Endodermal cell (in vitro differentiated cells): ENCODE measurements at places on chromosomes 1 and 21.
A peak's percentile ranks its signal among the peaks of the same experiment; 100 is the strongest.

GRCh38 chr1:156489935-156490293 lies 10.7 kb downstream of the MEF2D start:
- no peak for DNase-seq

- DNase-seq = no peak
Measured at GRCh38 chr1:1670866-1671265, 12.1 kb upstream of the CDK11B start.

DNA sequence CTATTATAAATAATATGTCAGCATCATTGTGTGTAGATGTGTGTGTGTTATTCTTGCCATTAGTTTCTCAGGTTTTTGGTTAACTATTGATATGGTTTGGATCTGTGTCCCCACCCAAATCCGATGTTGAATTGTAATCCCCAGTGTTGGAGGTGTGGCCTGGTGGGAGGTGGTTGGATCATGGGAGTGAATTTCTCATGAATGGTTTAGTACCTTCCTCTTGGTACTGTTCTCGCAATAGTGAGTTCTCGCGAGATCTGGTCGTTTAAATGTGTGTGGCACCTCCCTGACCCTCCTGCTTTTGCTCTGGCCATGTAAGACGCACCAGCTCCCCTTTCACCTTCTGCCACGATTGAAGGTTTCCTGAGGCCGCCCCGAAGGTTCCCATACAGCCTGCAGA lies 9.6 kb upstream of the POFUT2 start:
- peak; percentile 26 for DNase-seq

GRCh38 chr1:116886291-116886878 lies 23.3 kb upstream of the PTGFRN start:
- DNase-seq = no peak

DNA sequence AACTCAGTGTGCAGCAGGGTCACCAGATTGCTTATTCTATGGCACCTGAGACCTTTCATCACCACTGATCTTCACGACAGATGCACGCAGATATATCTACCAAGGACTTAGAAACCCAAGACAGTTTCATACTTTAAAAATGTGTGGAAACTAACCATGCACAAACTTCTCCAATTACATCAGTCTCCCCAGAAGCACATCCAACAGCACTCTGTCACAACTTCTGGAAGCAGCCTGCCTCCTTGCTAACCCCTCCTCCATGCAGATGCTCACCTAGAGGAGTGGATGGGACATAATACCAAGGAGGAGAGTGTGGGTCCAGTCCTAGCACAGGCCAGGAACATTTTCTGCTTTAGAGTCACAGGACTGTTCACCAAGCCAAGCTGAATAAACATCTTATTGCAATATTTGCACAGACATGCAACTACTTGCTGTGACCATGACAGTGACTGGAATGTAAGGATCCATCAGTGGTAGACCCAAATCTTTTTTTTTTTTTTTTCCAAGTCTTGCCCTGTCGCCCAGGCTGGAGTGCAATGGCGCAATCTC lies 69.4 kb downstream of the HIVEP3 start:
- no peak for DNase-seq

DNA sequence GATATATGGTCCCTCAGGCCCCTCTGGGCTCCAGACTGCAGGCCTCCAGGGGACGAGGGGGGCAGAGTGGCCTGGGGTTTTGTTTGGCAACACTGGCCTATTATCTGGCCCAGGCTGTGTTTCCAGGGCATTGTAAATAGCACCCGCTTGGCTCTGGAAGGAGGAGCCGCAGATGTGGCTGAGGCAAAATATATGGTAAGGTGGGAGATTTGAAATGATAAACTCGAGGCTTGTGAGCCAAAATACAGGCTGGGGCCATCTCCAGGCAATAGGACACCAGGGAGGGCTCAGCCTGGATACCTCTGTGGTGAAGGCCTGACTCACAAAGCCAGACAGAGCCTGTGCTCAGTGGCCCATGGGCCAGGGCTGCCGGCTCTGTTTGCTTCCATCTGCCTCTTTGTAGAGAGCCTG lies 14.0 kb downstream of the NAV1 start:
- DNase-seq = peak; percentile 46

DNA sequence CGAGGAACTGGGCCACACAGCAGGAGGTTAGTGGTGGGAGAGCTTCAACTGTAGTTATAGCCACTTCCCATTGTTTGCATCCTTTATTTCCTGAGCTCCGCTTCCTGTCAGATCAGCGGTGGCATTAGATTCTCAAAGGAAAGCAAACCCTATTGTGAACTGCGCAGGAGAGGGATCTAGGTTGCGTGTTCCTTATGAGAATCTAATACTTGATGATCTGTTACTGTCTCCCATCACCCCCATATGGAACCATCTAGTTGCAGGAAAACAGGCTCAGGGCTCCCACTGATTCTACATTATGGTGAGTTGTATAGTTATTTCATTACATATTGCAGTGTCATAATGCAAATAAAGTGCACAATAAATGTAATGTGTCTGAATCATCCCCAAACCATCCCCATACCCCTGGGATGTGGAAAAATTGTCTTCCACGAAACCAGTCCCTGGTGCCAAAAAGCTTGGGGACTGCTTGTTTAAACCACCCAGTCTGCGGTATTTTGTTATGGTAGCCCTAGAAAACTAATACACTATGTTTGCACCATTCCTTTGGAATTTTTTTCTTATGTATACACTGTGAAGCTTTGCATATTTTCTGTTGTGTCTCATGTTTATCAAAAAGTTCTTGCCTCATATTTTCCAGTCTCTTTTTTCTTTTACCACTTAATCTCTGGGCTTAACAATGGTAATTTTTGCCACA lies 136.6 kb upstream of the IVNS1ABP start:
- no peak for DNase-seq

DNA sequence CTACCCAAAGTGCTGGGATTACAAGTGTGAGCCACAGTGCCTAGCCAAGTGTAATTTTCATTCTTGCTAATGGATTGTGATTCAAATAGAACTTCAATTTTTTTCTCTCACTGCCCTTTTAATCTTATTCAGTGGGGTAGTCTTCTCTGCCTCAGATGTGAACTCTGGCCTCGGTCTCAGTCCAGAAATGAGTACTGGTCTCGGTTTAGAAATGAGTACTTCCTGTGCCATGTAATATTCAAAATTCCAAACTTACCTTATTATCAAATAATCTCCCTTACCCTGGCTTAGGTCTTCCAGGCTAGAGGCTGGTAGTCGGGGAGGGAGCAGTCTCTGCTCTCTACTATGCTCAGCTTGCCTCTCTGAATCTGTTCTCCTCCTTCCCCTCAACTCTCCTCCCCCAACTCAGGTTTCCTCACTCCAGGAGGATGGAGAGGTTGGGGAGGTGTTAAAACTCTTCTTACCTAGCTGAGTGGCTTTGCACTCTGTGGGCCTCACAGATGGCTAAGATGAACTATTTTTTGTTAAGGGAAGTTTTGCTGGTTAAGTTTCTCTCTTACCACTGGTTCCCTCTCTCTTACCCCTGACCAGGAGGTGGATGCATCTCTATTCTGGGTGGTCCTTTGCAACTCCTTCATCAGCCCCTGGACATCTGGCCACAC lies 4.8 kb upstream of the SLAMF9 start:
- no peak for DNase-seq
